ENCODE measurements at places on chromosomes 12 and 14.

DNA sequence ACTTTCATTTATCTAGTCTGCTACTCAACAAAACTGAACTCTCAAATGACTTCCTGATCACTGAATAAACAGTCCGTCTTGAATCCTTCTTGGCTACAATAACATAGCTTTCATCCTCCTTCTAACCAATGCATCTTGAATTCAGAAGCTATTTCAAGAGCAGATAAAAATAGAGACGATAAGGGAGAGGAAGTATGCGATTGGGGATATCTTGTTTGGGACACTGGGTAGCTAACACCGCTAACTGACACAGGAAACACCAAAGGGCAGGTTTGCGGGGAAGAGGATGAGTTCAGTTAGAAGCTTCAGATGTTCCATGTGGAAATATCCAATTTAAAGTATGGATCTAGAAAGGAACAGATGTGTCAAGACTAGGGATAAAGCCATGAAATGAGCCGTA, 102.5 kb downstream of the SLC41A2 start:
- no peak for DNase-seq

DNA sequence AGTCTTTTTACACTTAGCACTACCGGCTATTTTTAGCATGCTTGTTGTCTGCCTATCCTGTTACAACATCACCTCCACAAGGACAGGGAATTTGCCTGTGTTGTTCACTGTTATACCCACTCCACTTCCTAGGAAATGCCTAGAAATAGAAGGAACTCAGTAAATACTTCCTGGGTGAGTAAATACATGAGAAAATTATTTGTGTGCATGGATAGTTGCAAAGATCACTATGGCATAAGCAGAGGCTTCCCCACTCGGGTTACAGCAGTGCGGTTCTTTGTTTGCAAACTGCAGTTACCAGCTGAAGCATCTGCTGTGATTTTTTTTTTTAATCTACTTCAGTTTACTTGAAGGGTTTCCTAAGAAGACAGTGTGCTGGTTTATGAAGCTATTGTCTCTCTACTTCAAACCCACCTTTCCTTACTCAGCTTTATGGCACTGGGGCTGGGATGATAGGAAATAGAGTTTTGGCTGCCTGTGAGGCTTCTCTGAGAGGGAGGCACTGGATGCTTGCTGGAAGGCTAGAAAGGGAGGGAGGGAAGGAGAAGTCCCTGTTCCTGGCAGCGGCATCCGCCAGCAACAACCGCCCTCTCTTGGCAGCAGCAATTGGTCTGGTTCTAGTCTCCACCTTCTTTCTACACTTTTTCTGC, 29.0 kb downstream of the PDE6H start:
- no peak for DNase-seq

DNA sequence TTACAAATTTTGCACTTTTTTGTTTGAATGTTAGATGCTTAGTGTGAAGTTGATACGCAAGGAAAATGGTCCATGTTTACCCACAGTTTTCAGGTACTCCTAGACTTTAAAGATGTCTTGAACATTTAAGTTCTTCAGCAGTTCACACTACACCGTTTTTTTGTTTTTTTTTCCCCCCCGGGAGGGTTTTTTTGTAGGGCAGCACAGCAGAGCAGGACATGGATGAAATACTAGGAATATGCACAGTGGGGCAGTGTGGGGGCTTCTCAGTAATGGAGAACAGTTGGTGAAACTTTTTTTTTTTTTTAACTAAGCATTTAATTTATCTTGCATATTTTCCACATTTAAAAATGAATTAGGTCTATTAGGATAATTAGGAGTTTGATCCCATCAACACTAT, 4.9 kb downstream of the RAN start:
- DNase-seq = no peak

DNA sequence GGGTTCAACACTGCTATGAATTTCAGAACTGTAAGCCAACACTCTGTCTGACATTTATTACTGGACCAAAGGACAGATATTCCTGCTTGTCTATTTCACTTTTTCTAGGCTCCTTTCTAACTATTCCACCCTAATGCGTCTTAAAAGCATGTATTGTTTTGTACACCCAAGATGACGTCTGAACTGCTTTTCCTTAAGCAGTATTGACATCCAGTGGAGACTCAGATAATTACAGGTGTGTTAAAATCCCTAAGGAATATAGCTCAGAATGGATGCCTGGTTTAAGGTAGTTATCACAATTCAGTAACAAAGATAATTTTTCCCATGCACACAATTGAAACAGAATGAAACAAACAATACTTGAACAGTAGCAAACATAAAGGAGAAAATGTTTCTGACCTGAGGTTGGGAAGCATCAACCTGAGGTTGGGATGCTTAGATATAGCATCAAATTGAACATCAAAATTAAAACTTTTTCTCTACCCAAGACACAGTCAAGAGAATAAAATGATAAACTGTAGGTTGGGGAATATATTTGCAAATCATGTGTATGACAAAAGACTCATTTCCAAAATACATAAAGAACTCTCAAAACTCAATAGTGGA, 93.7 kb upstream of the PTPRR start:
- DNase-seq = peak; percentile 27

DNA sequence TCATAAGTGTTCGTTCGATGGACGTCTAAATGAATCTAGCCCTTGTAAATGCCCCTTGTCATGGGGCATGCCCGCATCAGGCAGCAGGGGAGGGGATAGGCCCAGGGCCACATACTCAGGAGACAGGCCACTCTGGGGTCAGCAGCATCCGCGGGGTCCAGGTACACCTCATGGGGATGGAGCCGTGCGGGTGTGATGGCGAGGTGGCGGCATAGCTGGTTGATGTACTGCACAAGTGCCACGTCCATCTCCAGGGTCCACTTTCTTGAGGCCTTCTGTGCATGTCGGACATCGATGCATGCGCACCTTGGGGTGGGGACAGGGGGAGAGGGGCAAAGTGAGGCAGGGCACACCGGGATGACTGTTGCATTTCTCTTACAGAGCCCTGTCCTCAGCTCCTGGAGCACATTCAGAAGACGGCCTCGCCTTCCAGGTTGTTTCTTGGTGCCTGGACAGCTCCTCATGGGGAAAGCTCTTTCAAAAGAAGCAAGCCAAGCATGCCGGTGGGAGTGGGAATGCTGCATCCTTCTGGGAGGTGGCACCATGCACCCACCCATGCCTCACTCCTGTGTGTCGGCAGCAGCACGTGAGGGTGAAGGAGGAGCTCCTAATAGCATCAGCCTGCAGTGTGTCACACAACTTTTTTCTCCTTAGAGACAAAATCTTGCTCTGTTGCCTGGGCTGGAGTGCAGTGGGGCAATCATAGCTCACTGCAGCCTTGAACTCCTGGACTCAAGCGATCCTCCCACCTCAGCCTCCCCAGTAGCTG, 47.4 kb downstream of the TRAFD1 start:
- DNase-seq = no peak

DNA sequence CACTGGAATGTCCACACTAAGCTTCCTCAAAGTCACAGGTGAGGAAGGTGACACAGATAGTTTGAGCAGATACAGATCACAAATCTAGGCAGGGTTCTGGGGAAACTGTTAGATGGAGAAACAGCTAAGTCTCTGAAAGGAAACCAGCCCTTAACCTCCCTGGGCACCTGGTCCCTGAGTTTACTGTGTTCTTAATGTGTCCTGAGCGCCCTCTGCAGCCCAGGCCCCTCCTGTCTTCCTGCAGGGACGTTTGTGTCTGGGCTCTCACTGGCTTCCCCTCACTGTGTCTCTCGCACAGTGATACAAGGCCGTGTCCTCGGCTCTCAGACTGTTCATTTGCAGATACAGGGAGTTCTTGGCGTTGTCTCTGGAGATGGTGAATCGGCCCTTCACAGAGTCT, 684.3 kb downstream of the TMEM121 start:
- DNase-seq = no peak

- DNase-seq = no peak
These were observed 13.3 kb downstream of the LLPH start for GRCh38 chr12:66117242-66117641.

GRCh38 chr14:76647697-76648298, 113.5 kb upstream of the VASH1 start:
- DNase-seq = peak; percentile 71

GRCh38 chr14:42190744-42191143, 584.1 kb downstream of the LRFN5 start:
- no peak for DNase-seq

- no peak for DNase-seq
These were observed 1.4 kb upstream of the SCN8A start for GRCh38 chr12:51589557-51590176.

- no peak for DNase-seq
These were observed 18.0 kb upstream of the TCP11L2 start for GRCh38 chr12:106284358-106285105.

DNA sequence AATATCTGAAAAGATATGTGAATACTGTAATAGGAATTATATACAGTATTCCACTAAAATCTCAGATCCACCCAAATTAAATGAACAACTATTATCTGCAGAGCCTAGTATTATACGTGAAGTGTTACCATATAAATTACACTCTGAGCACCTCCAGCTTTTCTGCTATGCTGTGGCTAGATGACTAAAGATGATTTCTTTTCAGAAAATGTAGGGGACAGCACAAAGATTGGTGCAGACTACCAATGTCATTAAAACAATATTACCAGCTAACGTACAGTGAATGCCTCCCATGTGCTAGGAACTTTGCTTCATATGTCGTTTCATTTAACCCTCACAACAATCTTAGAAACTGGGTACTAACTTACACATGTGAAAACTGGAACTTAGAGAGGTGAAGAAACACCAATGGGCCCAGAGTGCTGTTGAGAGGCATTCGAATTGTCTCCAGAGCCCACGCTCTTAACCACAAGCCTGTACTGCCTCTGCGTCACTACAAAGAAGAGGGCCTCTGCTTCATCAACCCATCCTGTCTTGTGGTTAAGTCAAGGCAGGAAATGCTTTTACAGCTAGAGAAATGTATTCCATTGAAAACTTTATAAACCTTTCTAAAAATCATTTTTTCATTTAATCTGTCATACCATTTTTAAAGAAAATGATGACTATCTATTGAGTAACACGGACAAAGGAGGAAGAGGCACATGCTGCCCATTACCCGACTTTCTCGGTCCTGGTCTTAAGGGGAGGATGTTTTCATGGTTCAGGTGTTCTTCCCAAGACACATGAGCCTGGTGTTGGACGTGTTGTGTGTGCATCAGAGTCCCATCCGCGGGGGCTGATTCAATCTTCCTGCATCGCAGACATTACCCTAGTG, 1.3 kb downstream of the GPR65 start:
- no peak for DNase-seq

GRCh38 chr12:10221846-10222245, 9.2 kb downstream of the GABARAPL1 start:
- no peak for DNase-seq

- no peak for DNase-seq
These were observed 133.5 kb downstream of the LLPH start for GRCh38 chr12:65997056-65997455.

DNA sequence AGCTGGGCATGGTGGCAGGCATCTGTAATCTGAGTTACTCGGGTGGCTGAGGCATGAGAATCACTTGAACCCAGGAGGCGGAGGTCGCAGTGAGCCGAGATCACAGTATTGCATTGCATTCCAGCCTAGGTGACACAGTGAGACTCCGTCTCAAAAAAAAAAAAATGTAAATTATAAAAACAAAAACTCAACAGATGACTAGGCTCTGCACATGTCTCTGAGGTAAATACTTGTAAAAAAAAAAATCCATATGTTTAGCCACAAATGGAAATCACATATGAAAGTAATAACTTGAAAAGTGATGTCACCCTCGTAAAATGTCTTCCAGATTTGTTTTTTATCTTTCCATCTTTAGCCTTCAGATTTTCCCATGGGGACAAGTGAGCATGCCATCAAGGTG, 85.0 kb downstream of the KICS2 start:
- DNase-seq = no peak

- DNase-seq = no peak
These were observed 64.9 kb downstream of the SPRING1 start for GRCh38 chr12:116672842-116673516.

- DNase-seq = no peak
These were observed 19.5 kb downstream of the PRKAB1 start for GRCh38 chr12:119687406-119687805.

DNA sequence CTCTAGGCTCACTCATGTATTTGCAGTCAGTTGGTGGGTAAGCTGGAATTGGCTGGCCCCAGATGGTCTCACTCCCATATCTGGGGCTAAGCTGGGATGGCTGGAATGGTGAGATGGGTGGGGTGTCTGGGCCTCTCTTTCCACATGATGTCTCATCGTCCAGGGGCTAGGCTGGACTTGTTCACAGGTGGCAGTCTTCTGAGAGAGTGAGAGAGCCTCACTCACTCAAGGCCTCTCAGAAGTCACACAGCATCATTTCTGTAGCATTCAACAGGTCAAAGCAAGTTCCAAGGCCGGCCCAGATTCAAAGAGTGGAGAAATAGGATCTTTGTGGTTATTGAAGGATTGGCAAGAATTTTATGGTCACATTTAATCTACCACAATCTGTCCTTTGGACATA, 102.7 kb downstream of the UNC79 start:
- DNase-seq = no peak

DNA sequence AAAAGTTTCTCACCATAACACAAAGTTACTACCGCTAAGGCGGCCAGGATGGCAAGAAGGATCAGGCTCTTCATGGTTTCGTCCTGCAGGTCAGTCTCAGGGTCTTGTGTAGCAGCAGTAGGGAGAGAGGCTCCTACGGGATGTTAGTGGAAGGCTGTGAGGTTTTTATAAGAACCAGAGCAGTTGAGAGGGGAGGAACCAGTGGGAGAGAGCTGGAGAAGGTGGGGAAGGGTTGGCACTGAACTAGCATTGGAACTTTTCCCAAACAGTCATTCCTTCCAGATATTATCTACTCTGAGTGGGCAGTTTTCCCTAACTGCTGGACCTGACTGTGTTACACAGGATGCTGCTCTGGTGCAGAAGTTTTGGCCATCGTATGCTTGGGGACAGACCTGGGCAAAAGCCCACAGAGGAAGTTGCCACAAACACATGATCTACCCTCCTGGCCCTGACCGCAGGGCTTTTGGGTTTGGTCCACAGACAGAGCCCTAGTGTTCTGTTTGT, at the start of gene MGP:
TSS of gene MGP (minus strand) at position 137 of the 504 bp plus-strand sequence. CDS start at position 74, 63 bp downstream.
- DNase-seq = no peak

- no peak for DNase-seq
These were observed 4.3 kb downstream of the MFAP5 start for GRCh38 chr12:8658346-8658745.

DNA sequence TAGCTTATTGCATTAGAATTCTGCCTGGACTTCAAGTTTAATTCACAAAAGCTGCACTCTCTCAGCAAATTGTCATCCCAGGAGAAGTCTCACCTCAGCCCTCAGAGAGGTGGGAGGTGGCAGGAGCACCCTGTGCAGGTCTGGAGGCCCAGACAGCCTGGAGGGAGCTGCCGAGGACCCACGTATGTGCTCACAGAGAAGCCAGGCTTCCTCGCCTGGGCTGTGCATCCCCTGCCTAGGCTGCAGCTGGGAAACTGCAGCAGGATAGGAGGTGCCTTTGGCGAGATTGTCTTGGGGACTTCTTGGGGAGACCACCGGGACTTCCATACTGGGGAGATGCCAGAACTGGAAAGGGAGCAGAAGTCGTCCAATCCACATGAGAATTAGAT, 8.8 kb downstream of the CPNE6 start:
- DNase-seq = no peak

- no peak for DNase-seq
These were observed 17.1 kb downstream of the SYT1 start for GRCh38 chr12:78881685-78882084.
